Stimulated activated CD8-positive, alpha-beta memory T cell treated with anti-CD3 and anti-CD28 coated beads, Interleukin-2, amount 100 ng/mL, for 48 hours (primary cell): ENCODE measurements at places on chromosomes 6 and 20.

DNA sequence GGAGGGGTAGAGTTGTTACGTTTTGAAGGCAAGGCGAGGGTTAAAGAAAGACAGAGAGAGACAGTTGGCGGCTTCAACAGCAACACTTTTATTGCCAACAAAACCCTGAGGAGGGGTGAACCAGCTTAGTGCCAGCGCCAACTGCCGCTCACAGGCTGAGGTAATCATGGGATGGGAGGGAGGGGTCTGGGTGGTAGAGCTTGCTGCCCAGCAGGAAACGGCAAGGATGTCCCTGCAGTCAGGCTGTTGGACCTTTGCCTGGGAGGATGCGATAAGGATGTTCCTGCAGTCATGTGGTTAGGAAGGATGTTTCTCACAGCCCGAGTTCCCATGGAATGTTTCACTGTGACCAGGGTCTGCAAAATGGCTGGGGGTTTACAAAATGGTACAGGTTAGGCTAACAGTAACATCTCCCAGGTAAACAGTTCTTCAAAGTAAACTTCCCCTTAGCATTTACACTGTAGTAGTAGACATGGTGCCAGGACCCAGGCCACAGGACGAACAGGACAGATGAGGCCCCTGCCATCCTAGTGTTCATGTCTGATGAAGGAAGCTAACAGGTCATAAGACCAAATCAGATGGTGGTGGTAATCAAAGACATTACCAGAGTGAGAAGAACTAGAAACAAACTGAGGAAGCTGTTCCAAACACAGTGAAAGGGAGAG is 647.3 kb upstream of the DEFB115 start:
- DNase-seq: no peak

GRCh38 chr6:84263557-84263956 is 36.1 kb upstream of the CEP162 start:
- no peak for DNase-seq

- no peak for DNase-seq
These were observed 3.8 kb downstream of the IL17A start for GRCh38 chr6:52189974-52190373.

- DNase-seq: no peak
These were observed 207.4 kb downstream of the BMP2 start for GRCh38 chr20:6974838-6975237.

DNA sequence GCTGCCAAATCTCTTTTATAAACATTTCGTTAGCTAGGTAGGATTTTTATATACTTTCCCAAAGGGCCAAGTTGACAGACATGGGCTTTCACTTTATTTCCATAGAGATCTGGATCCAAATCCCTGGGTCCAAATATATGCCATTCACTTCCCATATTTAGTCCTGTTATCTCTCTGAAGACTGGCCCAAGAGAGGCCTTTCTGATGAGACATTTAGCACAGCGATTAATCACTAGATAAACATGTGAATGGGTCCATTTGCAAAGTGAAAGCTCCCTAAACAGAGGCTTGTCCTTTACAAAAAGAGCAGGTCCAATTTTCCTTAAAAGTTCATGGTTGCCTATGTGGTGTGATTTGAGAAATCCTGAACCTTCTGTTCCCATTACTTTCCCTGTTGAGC is 132.6 kb downstream of the TRMT11 start:
- DNase-seq: no peak

GRCh38 chr6:72819609-72820008 is 197.7 kb downstream of the KCNQ5 start:
- DNase-seq: no peak

DNA sequence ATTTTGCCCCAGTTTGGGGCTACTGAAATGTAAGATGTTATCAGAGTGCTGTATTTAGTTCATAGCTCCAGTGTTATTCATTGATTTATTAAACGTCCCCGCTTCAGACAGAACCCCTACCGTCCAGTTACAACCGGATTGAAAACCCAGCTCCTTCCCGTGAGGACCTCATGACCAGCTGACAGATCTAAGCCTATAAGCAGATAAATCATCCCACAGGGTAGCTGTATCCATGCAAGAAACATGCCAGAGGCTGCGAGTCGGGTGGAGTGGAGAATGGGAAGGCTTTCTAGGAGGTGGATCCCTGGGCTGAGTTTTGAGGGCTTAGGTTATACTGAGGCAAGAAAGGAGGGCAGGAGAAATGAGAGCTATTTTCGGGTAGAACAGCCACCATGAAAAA is 260.0 kb downstream of the ARID1B start:
- no peak for DNase-seq

DNA sequence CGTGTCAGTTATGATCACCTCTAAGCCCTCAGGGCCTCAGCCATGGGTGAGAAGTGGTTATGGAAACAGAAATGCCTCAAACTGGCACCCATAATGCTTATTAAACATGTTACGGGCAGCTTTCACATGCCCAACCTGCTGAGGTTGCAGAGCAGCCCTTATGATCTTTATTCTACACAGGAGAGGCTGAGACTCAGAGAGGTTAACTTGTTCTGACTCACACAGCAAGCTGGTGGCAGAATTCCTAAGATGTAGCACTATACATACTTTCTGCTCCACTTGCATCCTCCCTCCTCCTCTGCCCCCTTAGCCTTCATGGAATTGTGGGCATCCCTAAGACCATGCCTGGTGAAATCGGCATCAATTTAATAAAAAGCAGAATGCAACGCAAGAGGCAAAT is 34.7 kb upstream of the IGF2R start:
- DNase-seq: no peak

GRCh38 chr6:80792151-80792550 is 685.7 kb downstream of the BCKDHB start:
- DNase-seq: no peak

DNA sequence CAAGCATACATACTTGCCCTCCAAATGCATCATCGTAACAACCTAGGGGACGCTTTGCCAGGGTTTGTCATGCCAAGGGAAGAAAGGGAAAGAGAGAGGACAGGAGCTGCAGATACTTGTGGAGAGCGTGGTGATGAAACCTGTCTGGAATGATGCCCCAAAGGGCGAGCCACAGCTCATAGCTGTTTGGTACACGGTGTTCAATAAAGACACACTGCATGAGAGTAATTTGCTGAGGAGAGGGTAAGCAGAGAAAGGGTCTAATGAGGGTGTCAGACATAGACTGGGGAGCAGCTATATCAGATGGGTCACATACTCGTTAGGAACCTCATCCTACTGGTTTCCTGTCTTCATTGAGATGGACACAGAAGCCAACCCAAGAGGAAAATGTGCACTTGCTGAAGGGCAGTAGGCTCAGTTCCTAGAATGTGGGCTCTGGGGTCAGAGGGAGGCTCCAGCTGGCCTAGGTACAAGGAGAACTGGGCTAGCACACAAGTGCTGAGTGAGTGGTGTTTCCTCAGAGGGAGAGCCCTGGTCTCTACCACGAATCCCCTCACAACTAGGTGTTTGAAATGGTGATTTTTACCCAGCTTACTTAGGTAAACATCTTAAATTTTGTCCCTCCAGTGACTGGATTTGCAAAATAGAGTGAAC is 5.2 kb upstream of the FOXO3 start:
- DNase-seq: no peak

DNA sequence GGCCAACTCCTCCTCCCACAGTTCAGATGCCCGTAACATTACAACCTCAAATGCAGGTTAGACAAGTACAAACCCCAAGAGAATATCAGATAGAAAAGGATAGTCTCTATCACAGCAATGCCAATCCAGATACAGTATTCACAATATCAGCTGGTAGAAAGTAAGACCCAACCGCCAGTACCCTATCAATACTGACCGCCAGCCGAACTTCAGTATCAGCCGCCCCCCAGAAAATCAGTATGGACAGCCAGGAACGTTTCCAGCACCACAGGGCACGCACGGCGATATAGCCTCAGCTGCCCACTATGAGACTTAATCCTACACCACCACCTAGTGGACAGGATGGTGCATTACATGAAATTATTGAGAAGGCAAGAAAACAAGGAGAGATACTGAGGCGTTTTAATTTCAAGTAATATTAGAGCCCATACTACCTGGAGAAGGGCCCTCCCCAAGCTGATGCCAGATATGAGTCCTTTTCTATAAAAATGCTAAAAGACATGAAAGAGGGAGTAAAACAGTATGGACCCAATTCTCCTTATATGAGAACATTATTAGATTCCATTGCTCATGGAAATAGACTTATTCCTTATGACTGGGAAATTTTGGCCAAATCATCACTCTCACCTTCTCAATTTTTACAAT is 17.6 kb upstream of the EIF2S2 start:
- DNase-seq: no peak

GRCh38 chr6:45618259-45618658 is 240.5 kb upstream of the SUPT3H start:
- no peak for DNase-seq

GRCh38 chr6:170166511-170167122 is 124.3 kb downstream of the DLL1 start:
- DNase-seq: no peak
